BJ (cell line): ENCODE measurements at places on chromosomes 7 and 10.

- DNase-seq = no peak
Measured at GRCh38 chr7:91659096-91659495, 221.4 kb downstream of the MTERF1 start.

- no peak for DNase-seq
Measured at GRCh38 chr10:25725917-25726716, 207.9 kb upstream of the MYO3A start.

- no peak for DNase-seq
Measured at GRCh38 chr7:92797284-92797683, 39.1 kb downstream of the CDK6 start.

DNA sequence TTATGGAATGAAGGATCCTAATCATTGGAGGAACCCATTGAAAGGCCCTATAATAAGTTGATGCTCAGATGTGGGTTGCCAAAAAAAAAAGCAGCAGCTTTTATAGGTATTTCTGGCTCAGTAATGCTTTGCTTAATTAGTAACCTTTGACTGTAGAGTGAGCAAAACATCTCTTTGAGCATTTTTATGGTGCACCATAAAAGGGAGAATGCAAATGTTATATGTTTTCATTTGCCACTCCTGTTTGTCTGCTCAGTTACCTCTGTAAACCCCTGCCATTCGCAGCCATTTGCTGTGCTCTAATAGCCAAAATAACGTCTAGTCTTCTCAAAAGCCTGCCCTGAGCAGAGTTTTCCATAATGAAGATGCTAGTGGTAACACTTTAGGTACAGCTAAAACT, 589.1 kb upstream of the FOXK1 start:
- DNase-seq = no peak

DNA sequence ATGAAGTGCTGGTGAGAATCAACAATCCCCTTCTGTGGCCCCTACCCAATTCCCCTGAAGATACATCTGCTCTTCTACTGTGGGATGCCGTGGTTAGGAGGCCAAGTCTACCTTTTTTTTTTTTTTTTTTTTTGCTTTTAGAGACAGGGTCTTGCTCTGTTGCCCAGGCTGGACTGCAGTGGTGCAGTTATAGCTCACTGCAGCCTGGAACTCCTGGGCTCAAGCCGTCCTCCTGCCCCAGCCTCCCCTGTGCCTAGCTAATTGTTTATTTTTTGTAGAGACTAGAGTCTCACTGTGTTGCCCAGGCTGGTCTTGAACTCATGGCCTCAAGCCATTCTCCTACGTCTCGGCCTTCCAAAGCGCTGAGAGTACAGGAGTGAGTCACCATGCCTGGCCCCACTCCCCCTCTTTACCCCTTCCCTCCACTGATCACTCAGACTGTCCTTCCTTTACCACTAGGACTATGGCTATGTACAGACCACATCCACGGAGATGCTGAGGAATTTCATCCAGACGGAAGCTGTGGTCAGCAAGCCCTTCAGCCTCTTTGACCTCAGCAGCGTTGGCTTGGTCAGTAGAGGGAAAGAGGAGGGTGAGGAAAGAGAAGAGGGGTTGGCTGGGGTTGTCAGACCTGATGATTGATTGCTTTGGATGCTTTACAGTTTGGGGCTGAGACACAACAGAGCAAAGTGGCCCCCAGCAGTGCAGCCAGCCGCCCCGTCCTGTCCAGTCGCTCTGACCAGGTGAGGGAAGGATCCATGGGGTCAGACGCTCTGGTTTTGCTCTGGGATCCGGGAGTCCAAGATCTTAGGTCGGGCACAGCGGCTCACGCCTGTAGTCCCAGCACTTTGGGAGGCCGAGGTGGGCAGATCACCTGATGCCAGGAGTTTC, 1.8 kb downstream of the AP4M1 start:
- peak; percentile 42 for DNase-seq

GRCh38 chr7:24245362-24245761, 38.6 kb upstream of the NPY start:
- no peak for DNase-seq

- DNase-seq = no peak
Measured at GRCh38 chr10:104260775-104261115, 6.1 kb downstream of the GSTO1 start.

GRCh38 chr10:13839430-13839990, 252.7 kb downstream of the PRPF18 start:
- no peak for DNase-seq

DNA sequence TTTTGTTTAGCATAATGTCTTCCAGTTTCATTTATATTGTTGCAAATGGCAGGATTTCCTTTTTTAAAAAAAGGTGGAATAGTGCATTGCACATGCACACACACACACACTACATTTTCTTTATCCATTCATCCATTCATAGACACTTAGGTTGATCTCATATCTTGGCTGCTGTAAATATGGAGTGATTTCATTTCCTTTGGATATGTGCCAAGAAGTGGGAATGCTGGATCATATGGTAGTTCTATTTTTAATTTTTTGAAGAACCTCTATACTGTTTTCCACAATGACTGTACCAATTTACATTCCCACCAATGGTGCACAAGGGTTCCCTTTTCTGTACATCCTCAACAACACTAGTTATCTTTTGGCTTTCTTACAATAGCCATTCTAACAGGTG, 68.9 kb downstream of the EBLN1 start:
- no peak for DNase-seq

- no peak for DNase-seq
Measured at GRCh38 chr10:43452356-43452914, 15.5 kb downstream of the ZNF487 start.

GRCh38 chr10:35711615-35712411, 69.7 kb upstream of the FZD8 start:
- no peak for DNase-seq

- DNase-seq = no peak
Measured at GRCh38 chr7:124765401-124766352, at the start of gene GPR37. Gene GPR37, minus strand, starts transcription at chr7:124765792. Its CDS starts 816 bp downstream, at chr7:124764976.
